ENCODE measurements at places on chromosomes 5 and 9. TPM values are rescaled to one million over a fixed set of nuclear protein-coding genes. Genes with fewer than 3 reads are reported as not detected.

GRCh38 chr5:148810823-148811222 is 15.6 kb upstream of the ADRB2 start:
- no peak for DNase-seq

DNA sequence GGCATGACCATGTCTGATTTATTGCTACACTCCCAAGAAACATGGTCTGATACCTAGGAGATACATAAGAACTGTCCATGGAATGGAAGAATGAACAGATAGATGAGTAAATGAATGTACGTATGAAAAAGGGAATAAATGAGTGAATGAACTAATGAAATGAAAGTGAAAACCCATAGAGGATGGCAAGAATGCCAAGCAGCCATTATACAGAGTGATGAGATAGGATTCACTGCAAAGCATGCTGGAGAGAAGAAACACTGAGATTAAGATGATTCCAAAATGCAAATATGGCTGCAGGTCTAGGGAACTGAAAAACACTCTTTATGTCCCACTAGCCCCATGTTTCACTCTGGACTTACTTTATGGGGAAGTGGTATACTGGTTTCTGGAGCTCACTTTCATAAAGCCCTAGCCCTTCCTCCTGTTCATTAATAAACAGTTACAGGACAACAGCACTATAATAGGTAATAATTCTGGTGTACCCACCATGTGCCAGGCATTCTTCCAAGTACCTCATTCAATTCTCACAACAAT is 170.3 kb upstream of the RAD23B start:
- no peak for DNase-seq

DNA sequence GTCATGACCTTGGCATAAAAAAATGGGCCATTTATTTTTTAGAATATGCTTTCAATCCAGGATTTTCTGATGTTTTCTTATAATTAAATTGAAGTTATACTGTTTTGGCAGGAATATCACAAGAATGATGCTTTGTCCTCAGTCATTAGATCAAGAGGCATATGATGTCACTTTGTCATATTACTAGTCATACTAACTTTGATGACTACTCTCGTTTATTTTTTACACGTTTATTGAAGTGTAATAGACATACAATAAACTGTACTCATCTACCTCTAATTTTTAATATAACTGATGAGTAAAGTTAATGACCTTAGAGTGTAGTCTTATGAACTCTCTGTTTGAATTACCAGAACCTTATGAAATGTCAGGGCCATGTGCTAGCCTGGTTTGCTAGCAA is 56.4 kb downstream of the PBX3 start:
- no peak for DNase-seq

Gene SPINK6
- total RNA-seq: not detected

GRCh38 chr5:39178861-39179260 is 40.5 kb downstream of the FYB1 start:
- DNase-seq: no peak

DNA sequence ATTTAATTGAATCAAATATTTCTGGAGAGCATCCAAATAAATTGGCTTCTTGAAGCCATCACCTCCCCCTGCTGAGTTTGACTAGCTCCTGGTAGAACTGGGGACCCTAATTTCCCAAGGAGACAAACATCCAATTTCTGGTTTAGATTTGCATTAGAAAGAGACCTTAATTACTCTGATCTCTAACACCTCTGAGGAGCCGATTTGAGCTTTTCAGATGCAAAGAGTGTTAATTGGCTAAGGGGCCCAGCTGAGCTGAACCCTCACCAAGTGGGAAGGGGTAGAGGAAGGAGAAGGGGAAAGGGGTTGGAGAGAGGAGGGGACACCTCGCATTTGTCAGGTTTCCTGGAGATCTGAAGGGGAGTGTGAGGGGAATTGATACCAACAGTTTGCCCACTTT is 145.4 kb upstream of the SHB start:
- no peak for DNase-seq

Gene BTNL8
- not detected for total RNA-seq

DNA sequence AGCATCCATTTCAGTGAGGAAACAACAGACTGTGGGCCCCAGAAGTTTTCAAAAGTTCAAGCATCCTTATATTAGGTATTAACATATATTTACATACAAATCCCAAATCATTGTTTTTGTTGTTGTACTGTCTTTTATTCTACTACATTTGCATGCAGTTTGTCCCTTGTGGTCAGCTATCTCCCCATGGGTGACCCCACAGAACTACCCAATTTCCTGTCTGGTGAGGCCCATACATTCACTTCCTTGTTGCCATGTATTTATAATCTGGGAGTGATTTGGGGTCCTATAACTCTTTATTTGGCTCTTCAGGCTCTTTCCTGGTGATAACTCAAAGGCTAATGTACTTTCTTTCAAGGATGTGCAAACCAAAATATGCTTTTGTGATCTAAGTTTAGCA is 3.3 kb upstream of the CD180 start:
- no peak for DNase-seq

Gene DOCK8
- total RNA-seq: not detected

Gene BTNL3
- not detected for total RNA-seq

GRCh38 chr5:154112255-154112654 is 73.5 kb downstream of the MFAP3 start:
- no peak for DNase-seq

DNA sequence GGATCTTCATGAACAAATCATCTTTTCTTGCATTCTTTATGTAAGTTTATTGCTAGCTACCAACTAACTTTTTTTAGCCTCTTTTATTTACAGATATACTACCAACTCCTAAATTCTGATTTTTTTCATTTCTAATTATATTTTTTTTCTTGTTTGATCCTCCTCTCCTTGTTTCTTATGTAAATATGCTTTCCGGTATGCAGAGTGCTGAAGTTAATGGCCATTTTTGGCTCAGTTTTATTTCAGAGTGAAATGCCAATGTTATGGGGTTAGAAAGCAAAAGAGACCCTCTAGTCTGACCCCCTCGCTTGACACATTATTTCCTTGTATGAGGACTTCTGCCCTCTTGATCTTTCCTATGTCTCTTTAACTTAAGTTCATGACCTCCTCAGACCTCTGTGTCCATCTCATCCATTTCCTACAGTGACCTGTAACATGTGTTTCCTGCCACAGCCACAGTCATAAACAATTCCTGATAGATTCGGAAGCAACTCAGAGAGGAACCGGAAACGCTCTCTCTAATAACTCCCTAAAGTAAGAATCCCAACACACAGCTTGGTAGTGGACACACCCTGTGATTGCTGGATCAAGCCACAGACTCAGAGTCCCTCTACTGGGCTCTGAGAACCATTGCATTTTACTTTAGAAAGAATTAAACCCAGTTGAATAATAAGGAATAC is 42.9 kb upstream of the AFAP1L1 start:
- DNase-seq: peak; percentile 92

DNA sequence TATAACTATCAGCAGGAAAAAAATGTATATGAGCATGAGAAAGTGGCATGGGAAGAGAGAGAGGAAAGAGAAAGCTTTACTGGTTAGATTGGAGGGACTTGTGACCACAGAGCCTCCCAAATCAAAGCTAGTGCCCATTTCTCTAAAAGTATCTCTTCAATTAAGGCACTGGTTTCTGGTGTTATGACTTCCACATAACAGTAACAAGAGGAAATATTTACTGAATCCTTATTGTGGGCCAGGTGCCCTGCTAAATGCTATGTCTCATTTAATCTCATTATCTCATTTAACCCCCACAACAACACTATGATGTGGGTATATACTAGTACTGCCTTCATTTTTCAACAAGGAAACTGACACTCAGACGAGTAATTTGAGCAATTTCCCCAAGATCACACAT is 221.5 kb downstream of the EBF1 start:
- DNase-seq: no peak

DNA sequence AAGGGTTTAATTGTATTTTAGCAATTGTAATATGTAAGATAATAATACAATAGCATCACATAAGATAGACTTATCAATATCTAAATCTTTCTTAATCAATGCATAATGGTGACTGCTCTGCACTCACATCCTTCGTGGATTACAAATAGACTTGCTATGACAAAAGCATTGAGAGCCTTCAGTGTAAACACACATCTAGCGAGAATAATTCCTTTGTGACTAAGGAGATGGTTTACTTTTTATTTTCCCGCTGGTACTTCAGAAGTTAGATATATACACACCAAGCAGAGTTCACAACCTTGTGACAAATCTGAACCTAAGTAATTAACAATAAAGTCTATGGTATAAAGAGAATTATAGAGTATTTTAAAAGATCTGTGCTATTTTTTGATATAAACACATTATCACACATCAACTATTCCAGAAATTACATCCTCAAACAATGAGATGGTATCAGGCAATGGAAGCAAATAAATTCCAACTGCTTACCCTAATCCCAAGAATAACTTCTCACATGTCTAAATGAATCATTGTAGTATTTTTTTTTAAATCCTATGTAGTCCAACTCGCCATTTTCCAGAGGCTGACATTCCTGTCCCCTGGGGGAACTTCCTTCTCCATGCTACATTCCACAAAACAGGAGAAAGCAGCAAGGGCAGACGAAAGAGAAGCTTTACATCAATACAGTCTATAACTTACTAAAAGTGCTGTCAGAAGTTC is 51.2 kb downstream of the MAPKAP1 start:
- no peak for DNase-seq

GRCh38 chr5:81854915-81855314 is 104.0 kb upstream of the SSBP2 start:
- DNase-seq: no peak

- peak; percentile 33 for DNase-seq
Measured at GRCh38 chr5:96844481-96844990, 31.8 kb upstream of the ERAP2 start.

GRCh38 chr5:143072734-143073133 is 302.6 kb downstream of the ARHGAP26 start:
- no peak for DNase-seq

DNA sequence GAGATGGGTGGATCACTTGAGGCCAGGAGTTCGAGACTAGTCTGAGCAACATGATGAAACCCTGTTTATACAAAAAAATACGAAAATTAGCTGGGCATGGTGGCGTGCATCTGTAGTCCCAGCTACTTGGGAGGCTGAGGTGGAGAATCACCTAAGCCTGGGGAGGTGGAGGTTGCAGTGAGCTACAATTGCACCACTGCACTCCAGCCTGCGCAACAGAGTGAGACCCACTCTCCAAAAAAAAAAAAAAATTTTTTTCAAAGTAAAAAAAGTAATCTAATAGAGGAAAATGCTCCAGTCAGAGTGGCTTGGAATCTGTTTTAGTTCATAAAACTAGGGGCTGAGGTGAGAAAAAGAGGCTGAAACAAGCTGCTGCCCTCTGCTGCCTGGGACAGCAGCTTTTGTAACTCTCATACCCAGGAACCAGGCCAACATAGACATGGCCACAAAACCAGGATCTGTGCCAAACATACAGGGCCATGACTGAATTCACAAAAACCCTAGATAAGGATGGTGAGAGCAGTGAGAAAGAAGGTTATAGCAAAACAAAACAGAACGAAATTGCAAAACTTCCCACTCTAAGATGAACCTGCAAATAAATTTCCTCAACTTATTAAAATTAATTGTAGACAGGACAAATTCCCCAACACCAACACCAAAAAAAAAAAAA is 13.1 kb upstream of the DCAF12 start:
- DNase-seq: peak; percentile 96

Gene CYSRT1
- 0.43 TPM for total RNA-seq

Gene CNTNAP3
- total RNA-seq: not detected

Gene PDE6A
- total RNA-seq: not detected

Gene SLC6A19
- total RNA-seq: not detected

DNA sequence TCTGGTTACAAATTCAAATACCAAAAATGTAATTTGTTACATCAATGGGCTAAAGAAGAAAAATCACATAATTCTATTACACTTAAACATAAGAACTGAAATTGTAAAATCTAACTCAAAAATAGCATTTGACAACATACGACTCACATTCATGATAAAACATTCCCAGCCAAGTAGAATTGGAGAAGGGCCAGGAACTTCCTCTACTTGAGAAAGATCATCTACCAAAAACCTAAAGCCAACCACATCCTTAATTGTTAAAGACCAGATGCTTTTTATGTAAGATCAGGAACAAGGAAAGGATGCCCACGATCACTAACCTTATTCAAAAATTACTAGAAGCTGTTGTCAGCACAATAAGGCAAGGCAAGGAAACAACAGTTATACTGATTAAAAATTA is 1819.8 kb upstream of the C9orf72 start:
- no peak for DNase-seq

Measured in GM23248 (cell line).